NCI-H526 treated with DMSO at 0.1 percent for 48 hours (cell line): ENCODE measurements at places on chromosomes 3 and 15.

GRCh38 chr3:69058947-69059224, 6.8 kb upstream of the TMF1 start:
- DNase-seq: no peak

DNA sequence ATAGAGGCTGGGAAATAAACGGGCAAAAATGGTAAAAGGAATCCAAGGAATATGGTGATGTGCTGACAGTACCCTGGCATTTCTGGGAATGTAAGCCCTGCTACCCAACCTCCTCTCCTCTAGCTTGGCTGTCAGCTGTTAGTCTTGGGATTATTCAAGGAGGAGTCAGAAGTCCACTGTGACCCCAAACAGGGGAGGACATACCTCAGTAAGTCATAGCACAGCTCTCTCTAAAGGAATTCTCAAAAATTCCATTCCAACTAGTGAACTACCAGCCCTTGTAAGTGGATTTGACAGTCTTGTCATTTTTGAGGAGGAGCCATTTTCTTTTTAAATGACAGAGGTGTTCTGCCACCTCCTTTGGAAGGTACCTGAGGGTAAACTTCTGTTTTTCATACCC, 207.5 kb downstream of the PDCD6IP start:
- DNase-seq: no peak

- no peak for DNase-seq
These were observed 106.4 kb upstream of the RPL32 start for GRCh38 chr3:12947504-12948369.

GRCh38 chr3:2156244-2156847, 57.7 kb downstream of the CNTN4 start:
- no peak for DNase-seq

DNA sequence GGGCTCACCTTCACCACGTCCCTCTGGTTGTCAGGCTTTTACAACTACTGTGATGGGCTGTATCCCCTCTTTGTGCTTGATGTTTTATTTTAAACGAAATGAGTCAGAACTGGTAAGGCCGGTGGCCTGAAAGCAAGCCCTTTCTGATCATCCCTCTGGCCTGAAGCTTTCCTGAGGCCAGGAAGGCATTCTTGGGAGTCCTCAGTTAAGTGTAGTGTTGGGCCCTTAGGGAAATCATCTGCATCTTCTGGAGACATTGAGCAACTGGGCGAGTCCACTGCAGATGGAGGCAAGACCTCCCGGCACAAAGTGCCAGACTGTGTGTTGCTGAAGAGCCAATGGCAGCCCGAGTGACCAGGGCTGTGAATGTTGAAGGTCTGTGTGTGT, 33.0 kb upstream of the AMOTL2 start:
- DNase-seq: no peak

DNA sequence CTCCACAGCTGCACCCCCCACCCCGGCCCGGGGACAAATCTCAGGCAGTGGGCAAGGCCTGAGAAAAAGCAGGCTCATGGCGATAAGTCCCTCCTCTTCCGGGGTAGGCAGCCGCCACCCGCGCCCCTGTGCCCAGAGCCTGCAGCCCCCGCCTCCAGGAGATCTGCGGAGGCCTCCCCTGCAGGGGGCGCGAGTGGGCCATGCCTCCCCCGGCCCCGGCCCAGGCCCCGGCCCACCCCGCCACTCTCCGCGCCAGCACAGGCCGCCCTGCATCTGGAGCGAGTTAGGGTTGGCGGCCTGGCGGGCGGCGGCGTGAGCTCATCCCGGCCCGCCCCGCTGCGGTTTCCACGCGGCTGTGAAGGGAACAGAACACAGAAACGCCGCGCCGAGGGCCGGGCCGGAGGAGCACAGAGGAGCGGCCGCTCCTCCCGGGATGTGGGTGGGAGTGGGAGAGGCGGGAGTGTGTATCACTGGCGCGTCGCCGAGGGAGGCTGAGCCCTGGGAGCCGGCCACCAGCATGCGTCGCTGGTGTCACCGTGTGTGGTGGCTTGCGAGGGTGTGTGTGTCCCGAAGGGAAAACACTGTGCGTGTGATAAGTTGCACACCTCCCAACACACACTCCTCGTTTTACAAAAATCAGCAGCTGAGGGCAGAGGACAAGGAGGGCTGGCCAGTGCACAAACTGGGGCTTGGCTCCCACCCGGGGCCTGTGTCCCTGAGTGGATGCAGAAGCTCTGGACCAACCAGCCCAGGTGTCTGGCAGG, 17.2 kb downstream of the MYL3 start:
- DNase-seq: no peak

DNA sequence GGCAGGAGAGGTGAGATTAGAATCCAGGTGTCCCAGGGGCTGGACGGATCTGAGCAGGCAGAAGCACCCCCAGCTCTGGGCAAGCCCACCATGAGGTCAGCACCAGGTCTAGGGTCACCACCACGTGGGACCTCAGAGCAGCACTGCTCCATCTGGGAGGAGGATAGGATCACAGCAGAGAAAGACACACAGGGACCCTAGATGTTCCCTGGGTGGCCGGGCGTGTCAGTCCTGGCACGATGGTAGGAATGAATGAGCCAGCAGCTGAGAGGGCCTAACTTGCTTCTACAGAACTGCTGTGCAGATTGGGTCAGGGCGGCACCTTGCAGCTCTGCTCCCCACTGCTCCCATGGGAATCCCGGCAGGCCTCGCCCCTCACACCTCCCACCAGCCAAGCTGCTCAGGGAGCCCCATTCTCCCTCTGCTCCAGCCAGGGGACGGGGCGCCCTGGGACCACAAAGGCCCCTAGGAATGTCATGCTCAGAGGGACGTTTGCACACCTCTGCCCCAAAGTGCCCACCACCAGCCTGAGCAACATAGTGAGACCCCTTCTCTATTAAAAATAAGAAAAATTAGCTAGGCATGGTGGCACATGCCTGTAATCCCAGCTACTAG, 66.3 kb downstream of the ZNF445 start:
- no peak for DNase-seq

DNA sequence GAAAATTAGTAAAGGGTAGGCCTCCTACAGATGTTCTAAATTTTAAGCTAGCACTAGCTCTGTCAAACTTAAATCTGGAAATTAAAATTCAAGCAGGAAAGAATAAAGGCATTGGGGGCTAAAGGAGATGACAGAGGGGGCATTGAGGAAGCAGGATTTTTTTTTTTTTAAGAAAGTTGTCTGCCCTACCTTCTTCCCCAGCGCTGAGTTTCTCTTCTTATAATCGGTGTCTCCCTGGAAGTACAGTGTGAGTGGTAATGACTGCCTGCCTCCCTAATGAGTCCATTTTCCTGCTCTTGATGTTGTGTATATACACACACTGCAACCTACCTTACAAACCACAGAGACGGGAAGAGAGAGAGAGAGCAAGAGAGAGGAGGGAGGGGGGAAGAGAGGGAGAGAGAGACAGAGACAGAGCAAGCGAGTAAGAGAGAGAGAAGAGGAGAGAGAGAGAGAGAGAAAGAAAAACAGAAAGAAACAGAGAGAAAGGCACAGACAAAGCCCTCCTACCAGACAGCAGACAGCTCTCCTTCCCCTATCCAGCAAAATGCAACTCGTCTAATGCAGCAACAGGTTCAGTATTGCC, 47.0 kb downstream of the ZBTB20 start:
- DNase-seq: peak; percentile 52

- DNase-seq: no peak
These were observed 3.0 kb downstream of the INKA1 start for GRCh38 chr3:49805897-49806701.
